ENCODE measurements at places on chromosomes 13 and 19.

DNA sequence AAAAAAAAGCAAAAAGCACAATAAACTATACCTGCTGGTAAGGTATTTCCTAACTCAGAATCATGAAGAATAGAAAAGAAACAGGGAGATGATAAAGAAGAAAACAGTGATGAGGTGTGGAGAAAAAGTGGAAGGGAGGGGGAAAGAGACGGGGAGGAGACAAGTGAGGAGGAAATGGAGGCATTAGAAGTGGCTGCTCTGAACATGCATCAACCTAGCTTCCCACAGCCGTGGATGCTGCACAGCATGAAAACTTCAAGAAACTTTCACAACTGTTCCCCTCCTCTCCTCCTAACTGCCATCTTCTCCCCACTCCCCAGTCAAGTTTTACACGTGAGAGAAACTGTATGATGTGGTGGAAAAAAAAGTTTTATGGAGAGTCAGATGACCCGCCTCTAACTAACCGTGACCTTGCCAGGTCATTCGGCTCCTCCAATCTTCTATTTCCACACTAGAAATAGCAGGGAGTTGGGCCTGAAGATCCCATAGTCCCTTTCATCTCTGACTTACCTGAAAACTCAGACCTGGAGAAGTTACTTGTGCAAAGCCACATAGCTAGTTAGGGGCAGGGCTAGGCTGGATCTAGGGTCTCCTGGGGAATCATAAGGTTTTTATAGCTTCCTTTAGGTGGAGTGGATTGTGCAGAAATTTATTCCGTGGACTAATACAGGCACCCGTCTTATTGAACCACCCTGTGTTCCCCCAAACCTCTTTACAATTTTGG, 461.9 kb downstream of the KLF5 start:
- DNase-seq: no peak

- no peak for DNase-seq
Observed at GRCh38 chr19:56372281-56372680, 21.1 kb downstream of the ZNF582 start.

DNA sequence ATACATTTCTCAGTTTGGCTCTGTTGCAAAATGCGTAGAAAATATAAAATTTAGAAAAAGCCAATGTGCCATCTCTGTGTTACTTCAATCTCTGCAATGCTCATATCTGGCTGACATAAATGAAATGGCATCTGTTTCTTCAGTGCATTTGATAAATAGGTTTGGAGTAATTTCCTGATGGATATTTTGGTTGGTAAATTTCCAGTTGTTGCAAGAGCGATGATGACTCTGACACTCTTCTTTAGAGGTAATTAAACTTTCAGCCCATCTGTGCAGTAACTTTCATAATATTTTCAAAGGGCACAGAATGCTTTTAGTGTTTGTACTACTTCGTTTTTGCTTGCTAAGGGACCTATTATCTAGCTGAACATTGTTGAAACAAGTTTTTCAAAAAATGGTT, 1286.4 kb downstream of the PCDH9 start:
- no peak for DNase-seq

DNA sequence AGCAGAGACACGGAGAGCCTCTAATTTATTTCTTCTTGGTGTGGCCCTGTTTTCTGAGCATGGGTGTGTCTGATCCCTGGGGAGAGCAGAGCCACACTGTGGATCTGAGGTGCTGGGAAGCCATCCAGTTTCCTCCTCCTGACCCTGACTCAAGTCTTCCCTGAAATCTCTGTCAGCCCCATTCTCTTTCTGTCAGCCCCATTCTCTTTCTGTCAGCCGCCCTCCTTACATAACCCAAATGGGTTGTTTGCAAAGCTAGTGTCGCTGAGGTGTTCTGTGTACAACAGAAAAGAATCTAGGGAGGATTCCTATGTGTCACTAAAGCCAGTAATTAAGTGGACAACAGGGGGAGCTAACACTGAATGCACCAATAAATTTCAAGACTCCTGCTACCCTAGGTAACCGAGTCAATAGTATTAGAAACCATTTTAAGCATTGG, 50.2 kb downstream of the LRCH1 start:
- no peak for DNase-seq

GRCh38 chr19:49255674-49256073, 69.3 kb downstream of the SLC6A16 start:
- DNase-seq: peak; percentile 18

GRCh38 chr19:37095859-37096258, 17.6 kb downstream of the ZNF420 start:
- no peak for DNase-seq

DNA sequence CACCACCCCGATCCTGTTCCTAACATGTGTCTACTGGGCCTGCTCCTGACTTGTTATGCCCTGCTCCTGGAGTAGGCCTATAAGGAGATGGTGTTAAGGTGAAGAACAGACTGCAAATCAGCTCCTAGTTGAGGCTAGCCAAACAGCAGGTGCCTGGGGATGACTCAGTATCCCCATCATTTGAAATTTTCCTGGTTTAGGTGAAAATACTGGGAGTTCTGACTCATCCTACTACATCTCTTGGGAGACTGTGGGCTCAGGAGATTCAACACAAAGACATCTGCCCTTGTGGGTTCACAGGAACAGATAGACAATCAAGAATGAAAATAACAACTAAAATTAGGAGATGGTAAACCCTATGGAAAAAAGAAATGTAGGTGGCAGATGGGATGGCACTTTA, 41.2 kb downstream of the BRD4 start:
- no peak for DNase-seq

DNA sequence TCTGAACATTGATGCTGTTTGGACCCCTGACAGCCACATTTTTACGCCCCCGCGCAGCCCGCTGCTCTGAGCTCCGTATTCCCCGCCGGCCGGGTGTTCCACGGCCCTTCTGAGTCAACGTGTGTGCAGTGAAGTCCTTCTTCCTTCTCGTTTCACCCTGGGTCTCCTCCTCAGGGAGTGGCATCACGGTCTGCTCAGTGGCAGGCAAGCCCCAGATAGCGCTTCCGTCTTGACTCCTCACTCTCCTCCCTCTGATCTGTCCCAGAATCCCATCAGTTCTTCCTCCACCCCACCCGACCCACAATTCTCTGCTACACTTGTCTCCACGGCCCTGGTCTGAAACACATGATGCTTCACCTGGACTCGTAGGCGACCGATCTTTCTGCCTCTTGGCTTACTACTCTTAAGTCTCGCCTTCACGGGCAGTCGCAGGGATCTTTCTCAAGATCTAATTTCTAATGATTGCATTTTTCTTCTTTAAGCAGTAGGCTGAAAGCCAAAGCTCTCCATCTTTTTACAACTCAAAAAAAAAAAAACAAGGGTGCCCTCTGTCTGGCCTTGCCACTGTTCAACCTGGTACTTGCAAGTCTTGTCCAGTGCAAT, 33.9 kb downstream of the CCNE1 start:
- DNase-seq: no peak
